ENCODE measurements at places on chromosomes 1 and 21.

- no peak for DNase-seq
These were observed 8.2 kb downstream of the IFFO2 start for GRCh38 chr1:18948048-18948912.

- DNase-seq, result no peak
These were observed 5.7 kb downstream of the TMEM50A start for GRCh38 chr1:25343872-25344271.

- DNase-seq, result no peak
These were observed 26.6 kb downstream of the PAFAH2 start for GRCh38 chr1:25971066-25971810.

DNA sequence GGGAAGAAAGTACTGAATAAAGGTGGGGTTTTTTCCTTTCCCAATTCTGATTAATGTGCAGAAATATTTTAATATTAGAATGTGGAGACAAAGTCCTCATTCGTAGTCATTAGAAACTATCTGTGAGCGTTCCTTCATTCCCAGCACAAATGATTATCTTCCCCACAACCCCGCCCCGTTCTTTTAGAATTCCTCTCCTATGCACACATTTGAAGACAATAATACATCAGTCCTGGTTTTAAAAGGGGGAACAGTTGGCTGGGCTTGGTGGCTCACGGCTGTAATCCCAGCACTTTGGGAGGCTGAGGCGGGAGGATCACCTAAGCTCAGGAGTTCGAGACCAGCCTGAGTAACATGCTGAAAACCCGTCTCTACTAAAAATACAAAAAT lies 876 bp downstream of the ALDH9A1 start:
- no peak for DNase-seq

DNA sequence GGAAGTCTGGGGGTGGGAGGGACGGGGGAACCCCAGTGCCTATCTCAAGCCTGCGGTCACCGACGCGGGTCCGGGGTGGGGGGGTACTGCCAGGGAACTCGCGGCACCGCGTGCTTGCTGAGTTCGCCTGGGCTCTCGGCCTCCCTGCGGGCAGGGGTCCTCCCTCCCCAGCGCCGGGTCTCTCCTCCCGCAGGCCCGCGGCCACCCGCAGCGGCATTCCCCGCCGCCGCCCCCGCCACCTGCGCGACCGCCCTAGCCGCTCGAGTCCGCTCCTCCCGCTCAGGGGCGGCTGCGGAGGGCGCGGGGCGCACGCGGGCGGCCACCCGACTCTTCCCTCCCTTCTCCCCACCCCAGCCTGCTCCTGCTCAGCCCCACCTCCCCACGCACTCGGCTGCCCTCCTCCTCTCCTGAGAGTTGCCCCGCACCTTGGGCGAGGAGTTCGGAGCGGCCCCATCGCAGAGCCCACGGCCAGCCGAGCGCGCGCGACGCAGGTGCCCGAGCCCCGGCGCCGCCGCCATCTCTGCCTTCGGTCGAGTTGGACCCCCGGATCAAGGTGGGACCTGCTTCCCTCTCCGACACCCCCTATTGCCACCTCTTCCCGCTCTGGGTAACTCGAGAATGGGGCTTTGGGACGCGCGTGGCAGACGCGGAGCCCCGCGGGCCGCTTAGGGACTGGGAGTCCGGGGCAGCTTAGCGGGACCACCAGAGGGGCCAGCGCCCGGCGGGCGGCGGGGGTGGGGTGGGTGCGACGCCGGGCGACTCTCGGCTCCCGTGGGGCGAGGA lies 105.0 kb downstream of the LEPR start:
- DNase-seq, result peak; percentile 76

GRCh38 chr1:245169376-245169775 lies 14.6 kb downstream of the KIF26B start:
- DNase-seq, result no peak

- no peak for DNase-seq
These were observed 13.6 kb upstream of the TMPRSS2 start for GRCh38 chr21:41521489-41522027.

- no peak for DNase-seq
These were observed 13.2 kb upstream of the SLC41A1 start for GRCh38 chr1:205826016-205826806.

DNA sequence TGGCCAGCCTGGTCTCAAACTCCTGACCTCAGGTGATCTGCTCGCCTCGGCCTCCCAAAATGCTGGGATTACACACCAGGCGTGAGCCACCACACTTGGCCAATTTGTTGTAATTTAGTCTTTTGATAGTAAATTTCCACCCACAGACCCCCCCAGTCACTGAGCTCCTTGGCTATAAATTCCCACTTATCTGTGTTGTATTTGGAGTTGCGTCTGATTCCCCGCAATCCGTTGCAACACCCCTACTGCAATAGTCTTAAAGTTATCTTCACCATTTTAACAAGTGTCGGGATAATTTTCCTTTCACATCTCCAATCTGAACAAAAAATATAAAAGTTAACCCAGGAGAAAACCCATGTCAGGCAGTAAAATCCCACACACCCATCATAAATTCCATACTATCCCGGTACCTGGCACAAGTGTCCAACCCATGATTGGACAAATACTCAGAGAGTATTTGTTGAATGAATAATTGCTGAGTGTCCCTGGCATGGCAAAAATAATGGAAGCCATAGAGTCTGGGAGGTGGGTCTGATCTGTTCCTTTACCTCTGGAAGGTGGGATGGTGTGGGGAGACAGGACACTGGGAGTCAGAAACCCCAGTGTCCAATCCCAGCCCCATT lies 9.3 kb upstream of the CNR2 start:
- DNase-seq, result no peak

DNA sequence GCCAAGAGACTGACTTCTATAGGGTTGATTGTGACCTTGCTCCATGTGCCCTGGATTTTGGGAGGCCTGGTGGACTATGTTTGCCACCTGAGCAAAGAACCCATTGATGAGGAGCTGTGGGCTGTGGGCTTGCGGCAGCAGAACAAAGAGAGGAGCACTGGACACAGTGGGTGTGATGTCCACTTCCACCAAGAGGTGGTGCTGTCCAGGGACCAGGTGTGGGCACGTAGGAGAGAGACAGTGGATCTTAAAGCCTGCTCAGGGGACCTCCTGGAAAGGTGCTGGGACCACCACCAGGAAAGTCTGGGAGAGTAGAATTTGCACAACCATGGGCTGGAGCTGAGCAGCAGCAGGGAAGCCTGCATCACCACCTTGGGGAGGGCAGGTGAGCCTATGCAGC lies 106.7 kb upstream of the ETS2 start:
- DNase-seq, result peak; percentile 1

GRCh38 chr21:46285206-46285661 lies at the start of gene MCM3AP:
TSS of gene MCM3AP (minus strand) at chr21:46285611. CDS start at chr21:46285286, 325 bp downstream.
- DNase-seq, result no peak
